ENCODE measurements at places on chromosomes 13 and 19.

GRCh38 chr13:97091196-97091595 is 96.9 kb upstream of the OXGR1 start:
- DNase-seq, result no peak

DNA sequence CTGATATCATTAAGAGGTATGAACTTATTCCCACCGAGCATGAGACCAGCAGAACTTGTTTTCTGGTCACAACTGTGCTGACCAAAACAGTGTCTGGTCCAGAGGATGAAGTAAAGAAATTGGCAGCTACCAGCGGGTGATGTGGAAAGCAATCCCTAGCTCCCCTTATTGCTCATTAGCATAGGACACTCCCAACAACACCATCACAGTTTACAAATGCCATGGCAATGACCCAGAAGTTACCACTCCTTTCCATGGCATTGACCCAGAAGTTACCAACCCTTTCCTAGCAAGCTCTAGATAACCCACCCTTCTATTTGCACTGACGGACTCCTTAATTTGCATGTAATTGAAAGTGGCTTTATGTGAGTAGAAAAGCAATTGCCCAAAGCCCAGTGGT is 1856.1 kb downstream of the OLFM4 start:
- DNase-seq, result no peak

GRCh38 chr13:45628094-45628493 is 12.6 kb upstream of the ERICH6B start:
- no peak for DNase-seq

DNA sequence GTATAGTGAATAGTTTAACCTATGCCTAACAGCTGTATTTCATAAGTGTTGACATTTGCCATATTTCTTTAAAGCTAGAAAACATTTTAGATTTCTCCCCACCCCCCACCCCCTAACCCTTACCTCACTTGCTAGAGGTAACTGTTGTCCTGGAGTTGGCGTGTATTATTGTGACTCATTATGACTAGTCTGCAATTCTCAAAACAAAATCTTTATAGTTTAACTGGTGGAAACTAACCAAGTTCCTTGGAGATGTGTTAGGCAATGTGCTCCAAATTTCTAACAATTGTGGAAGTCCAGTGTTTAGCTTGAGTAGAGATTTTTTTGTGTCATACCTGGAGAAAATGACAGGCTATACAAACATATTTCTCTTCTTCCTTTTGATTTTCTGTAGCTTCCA is 38.0 kb downstream of the KCTD4 start:
- DNase-seq, result no peak

GRCh38 chr19:40553885-40554857 is 22.5 kb upstream of the SHKBP1 start:
- DNase-seq, result no peak

DNA sequence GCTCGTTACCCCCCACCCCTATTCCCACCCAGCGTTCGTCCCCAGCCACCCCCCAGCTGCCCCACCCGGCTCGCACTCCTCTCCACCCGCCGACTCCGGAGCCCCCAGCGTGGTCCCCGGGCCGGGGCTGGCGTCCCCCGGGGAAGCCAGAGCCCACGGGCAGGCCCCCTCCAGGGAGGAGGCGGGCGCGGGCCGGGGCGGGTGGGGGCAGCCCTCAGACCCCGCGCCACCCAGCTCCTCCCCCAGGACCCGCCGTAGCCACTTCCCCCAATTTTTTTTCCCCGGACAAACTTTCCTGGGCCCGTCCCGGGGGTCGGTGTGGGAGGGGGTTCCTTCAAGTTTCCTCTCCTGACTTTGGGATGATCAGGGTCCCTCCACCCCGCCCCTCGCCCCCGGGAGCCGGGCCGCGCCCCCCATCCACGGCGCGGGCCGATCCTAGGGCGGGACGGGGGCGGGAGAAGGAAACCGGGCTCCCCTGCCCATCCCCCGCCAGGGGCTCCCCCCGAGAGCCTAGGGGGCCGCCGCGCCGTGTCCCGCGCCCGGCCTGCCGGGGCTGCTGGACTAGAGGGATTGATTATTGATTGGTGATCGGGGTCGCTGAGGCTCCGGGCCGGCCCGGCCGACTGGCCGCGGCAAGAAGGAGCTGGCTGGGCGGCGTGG is 927 bp upstream of the TSHZ3 start:
- DNase-seq, result no peak

- DNase-seq, result no peak
Observed at GRCh38 chr13:83753912-83754624, 128.2 kb downstream of the SLITRK1 start.

- DNase-seq, result no peak
Observed at GRCh38 chr19:39154100-39154628, 28.6 kb downstream of the PAK4 start.

- DNase-seq, result no peak
Observed at GRCh38 chr19:49583239-49583638, 2.1 kb downstream of the PRRG2 start.

GRCh38 chr19:12733369-12734214 is 892 bp downstream of the TRIR start:
- DNase-seq, result peak; percentile 18

DNA sequence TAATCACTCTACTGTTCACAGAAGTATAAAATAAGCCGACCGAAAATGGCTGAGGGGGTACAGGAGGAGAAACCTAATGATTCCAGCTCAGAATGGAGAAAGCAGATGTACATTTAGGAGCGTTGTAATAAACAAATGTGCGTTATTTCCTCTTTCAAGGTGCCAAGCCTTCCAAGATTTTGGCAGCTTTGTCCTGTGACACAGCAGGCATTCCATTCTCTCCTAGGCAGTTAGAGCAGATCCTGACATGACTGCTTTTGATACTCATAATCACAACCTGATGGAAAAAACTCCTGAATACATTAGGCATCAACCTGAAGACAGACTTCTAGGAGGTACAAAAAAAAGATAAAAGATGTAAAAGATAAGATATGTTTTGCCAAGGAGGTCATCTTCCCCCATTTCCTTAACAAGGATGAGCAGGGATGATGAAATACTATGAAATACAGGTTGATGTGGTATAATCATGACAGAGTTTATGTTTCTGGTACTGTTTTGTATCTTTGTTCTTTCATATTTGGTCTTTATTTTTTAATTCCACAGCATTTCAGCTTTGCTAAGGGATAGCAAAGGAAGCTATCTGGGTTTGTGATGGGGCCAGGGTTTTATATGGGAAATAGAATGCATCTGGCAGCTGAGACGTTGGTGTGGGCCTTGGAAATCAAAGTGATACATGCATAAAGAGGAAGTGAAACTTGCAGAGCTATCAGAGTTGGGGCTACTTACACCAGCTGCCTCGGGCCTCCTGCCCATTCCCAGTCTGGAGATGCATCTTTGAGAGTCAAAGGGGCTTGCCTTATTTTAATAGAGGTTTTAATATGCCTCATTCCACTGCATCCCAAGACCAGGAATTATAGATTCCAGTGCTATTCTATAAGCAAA is 222.5 kb downstream of the OXGR1 start:
- no peak for DNase-seq

DNA sequence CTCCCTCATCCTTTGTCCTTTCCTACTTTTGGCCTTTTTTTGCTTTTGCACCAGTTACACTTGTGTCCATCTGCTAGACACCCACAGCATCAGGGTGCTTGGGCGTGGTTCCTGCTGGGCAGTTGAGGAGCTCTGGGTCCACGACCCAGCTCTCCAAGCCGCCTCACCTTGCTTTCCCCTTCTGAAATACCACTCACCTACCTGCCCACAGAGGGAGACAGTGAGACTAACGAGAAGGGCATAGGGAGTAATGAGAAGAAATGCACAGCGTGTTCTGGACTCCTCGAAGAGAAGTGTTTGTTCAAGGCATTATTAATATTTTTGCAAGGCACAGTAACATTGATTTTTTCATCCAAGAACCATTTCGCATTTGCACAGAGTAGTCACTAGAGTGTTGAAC is 92.9 kb downstream of the DNAJC15 start:
- DNase-seq, result no peak

DNA sequence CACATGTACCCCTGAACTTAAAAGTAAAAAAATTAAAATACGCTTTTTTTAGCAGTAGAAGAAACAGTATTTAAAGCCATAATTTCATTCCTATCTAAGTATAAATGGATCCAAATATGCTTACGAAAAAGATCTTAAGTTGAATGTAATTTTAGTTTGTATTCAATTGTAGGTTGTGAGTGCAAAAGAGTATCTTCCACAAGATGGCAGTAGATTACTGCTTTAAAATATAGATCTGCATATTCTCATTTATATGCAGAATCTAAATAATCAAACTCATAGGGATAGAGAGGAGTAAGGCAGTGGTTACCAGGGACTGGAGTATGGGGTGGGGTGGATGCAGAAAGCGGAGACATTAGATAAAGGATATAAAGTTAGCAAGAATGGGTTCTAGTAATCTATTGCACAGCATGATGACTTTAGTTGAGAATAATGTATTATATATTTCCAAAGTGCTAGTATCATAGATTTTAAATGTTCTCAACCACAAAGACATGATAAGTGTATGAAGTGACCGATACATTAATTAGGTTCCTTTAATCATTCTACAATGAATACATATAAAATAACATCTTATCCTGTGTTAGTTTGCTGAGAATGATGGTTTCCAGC is 14.2 kb downstream of the OR7A17 start:
- no peak for DNase-seq

- no peak for DNase-seq
Observed at GRCh38 chr13:84630476-84630875, 748.2 kb upstream of the SLITRK1 start.

DNA sequence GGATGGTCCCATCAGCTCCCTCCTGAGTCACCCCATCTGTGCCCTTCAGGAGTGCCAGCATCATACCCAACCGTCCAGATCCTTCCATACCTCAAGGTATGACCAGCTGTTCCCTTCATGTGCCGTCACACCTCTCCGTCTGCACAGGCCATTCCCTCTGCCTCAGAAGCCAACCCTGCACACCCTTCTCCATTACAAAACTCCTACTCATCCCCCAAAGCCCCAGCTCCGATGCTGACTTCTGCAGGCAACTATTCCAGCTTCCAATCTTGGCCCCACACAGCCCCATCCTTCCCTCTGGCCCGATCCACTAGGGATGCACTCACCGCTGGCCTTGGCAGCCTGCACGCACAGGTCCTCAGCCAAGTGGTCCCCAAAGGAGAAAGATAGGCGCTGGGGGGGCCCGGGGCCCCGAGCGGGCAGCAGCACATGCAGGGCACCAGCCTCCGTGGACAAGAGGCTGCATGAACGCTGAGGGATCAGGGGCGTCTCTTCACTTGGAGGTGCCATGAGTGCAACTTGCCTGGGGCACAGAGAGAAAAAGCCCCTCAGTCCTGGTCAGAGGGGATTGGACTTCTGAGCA is 3.8 kb downstream of the JAK3 start:
- DNase-seq, result no peak

DNA sequence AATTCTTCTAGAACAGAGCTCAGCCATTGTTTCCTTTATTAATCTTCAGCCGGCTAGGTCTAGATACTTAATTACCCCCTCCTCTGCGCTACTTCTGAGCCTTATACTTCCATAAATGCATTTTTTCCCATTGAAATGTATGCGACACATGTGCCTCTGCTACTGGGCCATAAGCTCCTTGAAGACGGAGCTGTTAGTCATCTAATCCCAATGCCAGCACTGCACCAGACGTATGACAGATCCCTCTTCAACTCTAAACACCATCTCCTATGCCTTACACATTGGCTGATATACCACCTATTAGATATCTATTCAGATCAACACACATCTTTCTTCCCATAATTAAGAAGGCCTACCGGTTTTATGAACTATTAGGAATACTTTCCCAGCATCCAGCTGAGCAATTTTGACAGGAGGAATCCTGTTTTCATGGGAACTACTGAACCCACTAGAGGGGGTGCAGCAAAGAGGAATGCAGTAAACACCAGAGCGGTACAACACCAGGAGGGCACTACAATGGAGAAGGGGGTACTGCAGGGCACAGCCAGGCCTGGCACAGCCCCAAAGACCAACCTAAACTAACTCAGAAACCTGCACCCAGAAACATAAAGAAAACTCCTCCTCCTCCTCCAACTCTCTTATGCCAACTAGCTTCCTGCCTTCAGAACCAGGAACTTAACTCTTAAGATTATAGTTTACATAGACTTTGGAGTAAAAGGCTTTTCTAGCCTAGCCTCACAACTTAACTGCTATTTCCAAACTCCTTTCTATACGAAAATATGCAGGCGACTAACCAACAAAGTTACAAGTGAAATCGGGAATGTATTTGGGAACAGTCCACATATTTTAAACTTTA is 18.7 kb downstream of the STK24 start:
- no peak for DNase-seq

GRCh38 chr13:73142071-73142470 is 83.3 kb downstream of the KLF5 start:
- DNase-seq, result no peak

GRCh38 chr19:15218501-15218900 is 13.7 kb downstream of the EPHX3 start:
- no peak for DNase-seq

- DNase-seq, result no peak
Observed at GRCh38 chr19:49335784-49336481, 727 bp downstream of the CD37 start.

GRCh38 chr13:73832128-73832588 is 302.0 kb downstream of the KLF12 start:
- DNase-seq, result no peak

DNA sequence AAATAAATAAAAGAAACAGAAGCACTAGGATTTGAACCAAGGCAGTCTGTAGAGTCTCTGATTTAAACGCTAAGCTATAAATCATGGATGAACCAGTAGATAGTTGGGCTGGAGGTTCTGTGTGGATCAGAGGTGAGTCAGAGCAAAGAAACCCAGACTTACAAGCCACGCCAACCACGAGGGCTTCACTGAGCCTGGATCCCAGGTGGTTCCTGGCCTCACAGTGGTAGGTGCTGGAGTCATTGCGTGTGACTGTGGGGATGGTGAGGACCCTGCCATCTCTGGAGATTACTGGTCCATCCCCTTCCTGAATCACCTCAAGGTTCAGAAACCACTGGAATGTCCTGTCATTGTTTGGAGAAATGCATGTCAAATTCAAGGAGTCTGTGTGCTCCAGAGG is 19.3 kb upstream of the CEACAM20 start:
- DNase-seq, result no peak
